T-cell (primary cell): ENCODE measurements at places on chromosomes 1 and 21. TPM values are rescaled to one million over a fixed set of nuclear protein-coding genes. Genes with fewer than 3 reads are reported as not detected.
A peak's percentile ranks its signal among the peaks of the same experiment; 100 is the strongest.

- no peak for DNase-seq
- no peak overlapping the region for H3K27ac ChIP-seq
- H3K4me1 ChIP-seq = no peaks in the 10 kb centered on the region
- peaks cover 10% of the 10 kb centered on the region for H3K27me3 ChIP-seq
Observed at GRCh38 chr1:168729405-168729802, 398 bp upstream of the DPT start.

DNA sequence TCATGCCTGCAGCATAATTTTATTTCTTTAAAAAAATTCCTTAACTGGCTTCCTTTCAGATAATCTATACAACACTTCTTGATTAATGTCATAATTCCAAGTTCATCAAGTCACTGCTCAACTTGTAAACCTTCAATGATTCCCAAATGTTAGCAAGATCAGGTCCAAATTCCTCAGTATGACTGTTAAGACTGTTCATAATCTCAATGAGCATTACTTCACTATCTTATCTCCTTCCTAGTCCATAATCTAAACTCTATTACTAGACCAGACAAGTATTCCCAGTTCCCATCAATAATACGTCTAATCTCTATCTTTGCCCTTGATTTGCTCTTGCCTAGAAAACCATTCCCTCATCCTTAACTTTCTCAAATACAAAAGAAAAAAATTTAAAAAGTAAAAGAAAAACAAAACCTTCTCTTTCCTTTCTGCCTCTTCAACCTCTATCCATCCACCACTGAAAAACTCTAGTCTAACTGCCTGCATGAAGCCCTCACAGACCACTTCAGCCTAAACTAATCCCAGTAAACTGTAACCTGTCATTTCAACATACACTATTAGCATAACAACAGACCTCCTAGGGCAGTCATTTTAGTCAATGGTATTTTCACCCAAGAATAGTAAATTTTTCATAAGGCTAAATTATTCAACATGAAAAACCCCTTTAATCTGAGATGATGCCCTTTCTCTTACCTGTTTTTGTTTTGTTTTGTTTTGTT, 15.5 kb downstream of the LUZP1 start:
- no peak overlapping the region for H3K4me3 ChIP-seq
- DNase-seq = no peak
- H3K36me3 ChIP-seq = no peaks in the 10 kb centered on the region
- H3K27me3 ChIP-seq = no peaks in the 10 kb centered on the region
- H3K4me1 ChIP-seq = peaks cover 6% of the 10 kb centered on the region

GRCh38 chr1:12549460-12550349, 68.3 kb downstream of the DHRS3 start:
- H3K4me1 ChIP-seq = no peaks in the 10 kb centered on the region
- H3K36me3 ChIP-seq = no peaks in the 10 kb centered on the region

DNA sequence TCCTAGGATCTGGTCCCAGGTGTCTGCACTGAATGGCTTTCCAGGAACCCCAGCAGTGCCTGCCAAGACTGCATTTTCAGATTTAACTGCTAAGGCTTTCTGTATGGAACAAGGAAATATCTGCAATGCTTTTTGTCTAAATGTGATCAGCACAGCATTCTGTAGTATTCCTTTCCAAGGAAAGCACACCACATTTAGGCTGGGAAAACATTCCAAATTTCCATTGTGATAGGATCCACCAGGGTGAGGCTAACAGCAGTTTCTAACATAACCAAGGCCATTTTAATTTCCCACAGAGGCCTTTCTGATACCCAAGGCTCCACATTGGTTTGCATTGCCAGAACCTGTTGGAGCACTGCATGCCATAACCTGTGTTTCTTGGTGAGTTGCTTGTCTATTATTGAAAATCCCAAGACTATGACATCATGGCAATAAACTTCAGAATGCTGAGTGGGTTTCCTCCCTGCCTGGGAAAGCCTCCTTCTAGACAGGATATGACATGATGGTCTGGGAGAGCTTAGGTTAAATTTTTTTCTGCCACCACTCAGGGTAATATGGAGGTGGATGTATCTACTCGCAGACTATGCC, 23.3 kb upstream of the PTGFRN start:
- H3K4me1 ChIP-seq = no peaks in the 10 kb centered on the region
- no peak overlapping the region for H3K4me3 ChIP-seq
- peaks cover 6% of the 10 kb centered on the region for H3K27me3 ChIP-seq

- peak; percentile 67 for DNase-seq
- H3K27me3 ChIP-seq = no peaks in the 10 kb centered on the region
- H3K4me3 ChIP-seq = peak within 1 kb of the TSS; percentile 75
- peaks cover 9% of the 10 kb centered on the region for H3K36me3 ChIP-seq
- H3K27ac ChIP-seq = peak within 1 kb of the TSS; percentile 98
- peaks cover 39% of the 10 kb centered on the region for H3K4me1 ChIP-seq
Observed at GRCh38 chr1:110872745-110873720, at the start of gene CD53. CD53 (plus strand) TSS chr1:110873148; CDS start chr1:110891409, 18,261 bp downstream.

- DNase-seq = no peak
- H3K36me3 ChIP-seq = no peaks in the 10 kb centered on the region
- H3K4me3 ChIP-seq = no peak overlapping the region
- H3K4me1 ChIP-seq = no peaks in the 10 kb centered on the region
- no peak overlapping the region for H3K27ac ChIP-seq
Observed at GRCh38 chr1:203165101-203165799, 10.4 kb downstream of the MYBPH start.

- DNase-seq = no peak
- H3K4me3 ChIP-seq = no peak overlapping the region
- H3K27ac ChIP-seq = no peak overlapping the region
- H3K36me3 ChIP-seq = peaks cover 22% of the 10 kb centered on the region
Observed at GRCh38 chr21:36261459-36261858, 58.5 kb upstream of the MORC3 start.

GRCh38 chr1:227848430-227848932, 33.0 kb downstream of the PRSS38 start:
- H3K4me1 ChIP-seq = no peaks in the 10 kb centered on the region
- no peak overlapping the region for H3K27ac ChIP-seq
- H3K27me3 ChIP-seq = no peaks in the 10 kb centered on the region
- H3K36me3 ChIP-seq = no peaks in the 10 kb centered on the region

- H3K36me3 ChIP-seq = no peaks in the 10 kb centered on the region
- H3K27me3 ChIP-seq = peaks cover 5% of the 10 kb centered on the region
- DNase-seq = no peak
- H3K27ac ChIP-seq = no peak overlapping the region
- no peak overlapping the region for H3K4me3 ChIP-seq
Observed at GRCh38 chr1:175129997-175130648, 62.5 kb downstream of the KIAA0040 start.

- H3K27me3 ChIP-seq = peaks cover 2% of the 10 kb centered on the region
- H3K4me3 ChIP-seq = no peak overlapping the region
- H3K27ac ChIP-seq = no peak overlapping the region
- no peaks in the 10 kb centered on the region for H3K36me3 ChIP-seq
- H3K4me1 ChIP-seq = no peaks in the 10 kb centered on the region
Observed at GRCh38 chr1:116654351-116654750, 13.2 kb downstream of the IGSF3 start.

DNA sequence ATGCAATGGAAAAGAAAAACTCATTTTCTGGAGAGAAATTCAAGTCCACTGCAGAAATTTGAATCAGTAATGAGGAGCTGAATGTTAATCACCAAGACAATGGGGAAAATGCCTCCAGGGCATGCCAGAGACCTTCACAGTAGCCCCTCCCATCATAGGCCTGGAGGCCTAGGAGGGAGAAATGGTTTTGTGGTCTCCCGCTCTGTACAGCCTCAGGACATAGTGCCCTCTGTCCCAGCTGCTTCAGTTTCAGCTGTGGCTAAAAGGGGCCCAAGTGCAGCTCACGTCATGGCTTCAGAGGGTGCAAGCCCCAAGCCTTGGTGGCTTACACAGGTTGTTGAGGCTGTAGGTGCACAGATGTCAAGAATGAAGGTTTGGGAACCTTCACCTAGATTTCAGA, 223.0 kb downstream of the GRIK1 start:
- no peaks in the 10 kb centered on the region for H3K27me3 ChIP-seq
- DNase-seq = no peak
- H3K4me1 ChIP-seq = no peaks in the 10 kb centered on the region
- H3K27ac ChIP-seq = no peak overlapping the region

DNA sequence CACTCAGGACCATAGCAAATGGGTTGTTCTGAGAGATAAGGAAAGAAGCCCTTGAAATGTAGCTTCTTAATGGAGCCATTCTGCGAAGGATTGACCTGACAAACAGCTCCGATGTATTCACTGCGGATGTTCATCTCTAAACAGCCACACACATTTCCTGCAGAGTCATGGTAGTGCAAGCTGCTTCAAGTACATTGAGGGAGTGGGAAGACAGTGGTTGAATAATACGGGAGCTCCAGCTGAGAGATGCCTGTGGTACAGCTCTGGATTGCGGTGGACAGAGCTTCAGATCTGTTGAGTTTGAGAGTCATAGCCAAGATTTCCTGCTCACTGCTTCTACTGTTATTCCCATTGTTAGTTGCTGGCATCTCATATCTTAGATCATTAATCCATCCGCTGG, 86.6 kb downstream of the ZBTB18 start:
- no peak for DNase-seq
- H3K4me1 ChIP-seq = no peaks in the 10 kb centered on the region
- peak overlapping the region; percentile 35 for H3K4me3 ChIP-seq
- H3K27me3 ChIP-seq = peaks cover 9% of the 10 kb centered on the region
- H3K36me3 ChIP-seq = no peaks in the 10 kb centered on the region
- no peak overlapping the region for H3K27ac ChIP-seq

GRCh38 chr1:181508486-181509165, 25.3 kb downstream of the CACNA1E start:
- no peak overlapping the region for H3K27ac ChIP-seq
- no peak overlapping the region for H3K4me3 ChIP-seq
- no peak for DNase-seq
- no peaks in the 10 kb centered on the region for H3K27me3 ChIP-seq

DNA sequence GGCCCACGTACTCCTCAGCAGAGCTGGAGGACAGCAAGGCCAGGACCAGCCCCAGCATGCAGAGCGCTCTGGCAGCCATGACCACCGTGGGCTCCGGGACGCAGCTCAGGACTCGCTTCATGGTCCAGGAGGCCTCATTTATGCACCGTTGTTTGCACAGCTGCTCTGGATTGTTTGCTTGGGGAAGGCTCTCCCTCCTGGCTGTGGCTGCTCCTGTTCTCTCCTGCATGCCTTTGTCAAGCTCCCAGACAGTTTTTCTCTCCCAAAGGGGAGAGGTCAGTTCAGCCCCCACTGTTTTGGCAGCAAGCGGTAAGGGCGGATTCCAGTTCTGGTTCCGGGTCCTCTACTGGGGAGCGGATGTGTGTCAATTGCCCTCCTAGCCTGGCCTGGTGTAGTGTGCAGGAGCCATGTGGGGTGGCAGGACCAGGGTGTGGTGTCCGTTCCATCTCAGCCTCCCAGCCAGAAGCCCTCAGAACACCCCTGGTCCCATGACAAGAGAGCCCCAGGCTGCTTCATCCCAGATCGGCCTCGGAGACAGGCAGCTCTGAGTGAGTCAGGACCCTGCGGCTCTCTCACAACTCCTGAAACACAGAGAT, at the start of gene TFF3:
TFF3 (minus strand) TSS at position 114 of the 596 bp plus-strand sequence; CDS start at position 79, 35 bp downstream.
- DNase-seq = no peak
- H3K27me3 ChIP-seq = no peaks in the 10 kb centered on the region
- no peaks in the 10 kb centered on the region for H3K36me3 ChIP-seq
- no peak within 1 kb of the TSS for H3K4me3 ChIP-seq

- no peak overlapping the region for H3K4me3 ChIP-seq
- DNase-seq = no peak
- no peaks in the 10 kb centered on the region for H3K27me3 ChIP-seq
- peaks cover 22% of the 10 kb centered on the region for H3K4me1 ChIP-seq
- no peaks in the 10 kb centered on the region for H3K36me3 ChIP-seq
Observed at GRCh38 chr1:156100205-156100995, 14.1 kb upstream of the LMNA start.

DNA sequence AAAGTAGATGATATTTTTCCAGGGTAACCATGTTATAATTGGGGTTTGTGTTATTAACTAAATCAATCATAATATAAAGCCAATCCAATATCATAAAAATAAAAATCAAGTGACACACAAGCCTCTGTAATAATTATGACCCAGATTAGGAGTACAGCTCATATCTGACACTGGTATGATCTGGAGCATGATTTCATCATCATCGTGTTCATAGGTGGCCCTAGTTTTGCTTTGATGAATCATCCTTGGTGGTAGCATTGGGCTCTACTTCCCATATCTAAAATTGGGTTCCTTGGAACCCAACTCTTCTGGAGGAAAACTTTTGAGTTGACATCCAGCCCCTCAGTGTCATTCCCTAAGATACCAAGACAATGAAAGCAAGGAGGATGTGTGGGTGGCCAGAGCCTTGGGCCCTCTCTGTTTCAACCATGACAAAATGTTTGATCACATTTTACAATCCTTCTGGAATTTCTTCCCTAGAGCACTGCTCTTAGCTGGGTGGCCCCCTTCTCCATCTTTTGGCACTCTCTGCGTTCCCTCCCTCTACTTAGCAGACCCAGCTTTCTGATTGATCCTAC, 37.0 kb upstream of the ENAH start:
- H3K4me1 ChIP-seq = no peaks in the 10 kb centered on the region
- peaks cover 11% of the 10 kb centered on the region for H3K27me3 ChIP-seq
- no peak for DNase-seq
- H3K36me3 ChIP-seq = no peaks in the 10 kb centered on the region

DNA sequence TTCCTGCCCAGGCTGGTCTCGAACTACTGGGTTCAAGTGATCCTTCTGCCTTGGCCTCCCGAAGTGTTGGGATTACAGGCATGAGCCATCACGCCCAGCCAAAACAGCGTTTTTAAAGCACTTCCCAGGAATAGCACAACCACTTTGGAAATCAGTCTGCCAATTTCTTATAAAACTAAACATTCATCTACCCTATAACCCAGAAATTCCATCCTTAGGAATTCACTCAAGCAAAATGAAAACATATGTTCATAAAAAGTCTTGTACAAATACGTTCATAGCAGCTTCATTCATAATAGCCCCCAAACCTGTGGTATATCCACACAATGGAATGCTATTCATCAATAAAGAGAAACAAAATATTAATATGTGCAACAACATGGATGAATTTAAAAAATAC, 36.1 kb downstream of the PHC2 start:
- H3K4me1 ChIP-seq = peaks cover 7% of the 10 kb centered on the region
- DNase-seq = no peak
- H3K4me3 ChIP-seq = no peak overlapping the region
- no peaks in the 10 kb centered on the region for H3K36me3 ChIP-seq
- peaks cover 4% of the 10 kb centered on the region for H3K27me3 ChIP-seq

Gene FCMR
- total RNA-seq = 337 TPM

Gene TAS1R3
- 2.2 TPM for total RNA-seq

Gene IVL
- not detected for total RNA-seq

Gene S100A2
- total RNA-seq = 0.66 TPM

Gene MAD2L2
- 24.0 TPM for total RNA-seq

Gene RHD
- total RNA-seq = 0.13 TPM

Gene RGS8
- not detected for total RNA-seq

Gene LGALS8
- 118 TPM for total RNA-seq

Gene CAMK1G
- not detected for total RNA-seq

Gene CYP4A22
- not detected for total RNA-seq

Gene INAVA
- 0.30 TPM for total RNA-seq
